ENCODE measurements at places on chromosomes 2 and 18. TPM values are rescaled to one million over a fixed set of nuclear protein-coding genes. Genes with fewer than 3 reads are reported as not detected.
A peak's percentile ranks its signal among the peaks of the same experiment; 100 is the strongest.

GRCh38 chr18:59823596-59824195, 76.1 kb upstream of the PMAIP1 start:
- no peaks in the 10 kb centered on the region for H3K4me1 ChIP-seq
- H3K4me3 ChIP-seq, result no peak overlapping the region
- peak; percentile 70 for DNase-seq
- no peak overlapping the region for H3K27ac ChIP-seq
- no peaks in the 10 kb centered on the region for H3K36me3 ChIP-seq

- no peak overlapping the region for H3K4me3 ChIP-seq
- H3K4me1 ChIP-seq, result peaks cover 10% of the 10 kb centered on the region
- H3K27me3 ChIP-seq, result no peaks in the 10 kb centered on the region
Measured at GRCh38 chr2:1563084-1563857, 150.0 kb downstream of the TPO start.

DNA sequence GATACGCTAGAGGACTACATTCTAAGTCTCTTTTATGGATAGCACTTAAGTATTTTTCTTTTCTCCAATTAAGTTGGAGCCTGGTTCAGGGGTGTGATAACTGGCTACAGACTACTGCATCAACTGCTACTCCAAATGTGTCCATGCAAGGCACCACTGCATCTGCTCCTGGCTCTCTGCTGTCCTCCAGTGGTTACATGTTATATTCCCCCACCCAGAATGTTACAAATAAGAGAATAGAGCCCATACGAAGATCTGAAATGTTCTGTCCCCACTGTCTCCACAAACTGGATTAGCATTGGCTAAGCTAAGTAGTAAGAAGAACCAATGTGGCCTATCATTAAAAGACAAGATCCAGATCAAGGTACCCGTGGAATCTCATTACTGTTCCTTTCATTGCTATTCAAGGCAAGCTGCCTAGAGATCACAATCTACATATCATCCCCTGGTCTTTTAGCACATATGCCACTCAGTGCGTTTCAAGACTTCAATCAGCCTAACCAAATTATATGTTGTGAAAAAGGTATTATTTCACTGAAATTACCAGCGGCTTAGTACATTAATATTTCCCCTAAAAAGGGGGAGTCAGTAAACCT, 308.3 kb upstream of the SLC8A1 start:
- no peak overlapping the region for H3K4me3 ChIP-seq
- H3K4me1 ChIP-seq, result no peaks in the 10 kb centered on the region
- H3K36me3 ChIP-seq, result no peaks in the 10 kb centered on the region
- H3K27me3 ChIP-seq, result no peaks in the 10 kb centered on the region
- no peak overlapping the region for H3K27ac ChIP-seq
- no peak for DNase-seq

DNA sequence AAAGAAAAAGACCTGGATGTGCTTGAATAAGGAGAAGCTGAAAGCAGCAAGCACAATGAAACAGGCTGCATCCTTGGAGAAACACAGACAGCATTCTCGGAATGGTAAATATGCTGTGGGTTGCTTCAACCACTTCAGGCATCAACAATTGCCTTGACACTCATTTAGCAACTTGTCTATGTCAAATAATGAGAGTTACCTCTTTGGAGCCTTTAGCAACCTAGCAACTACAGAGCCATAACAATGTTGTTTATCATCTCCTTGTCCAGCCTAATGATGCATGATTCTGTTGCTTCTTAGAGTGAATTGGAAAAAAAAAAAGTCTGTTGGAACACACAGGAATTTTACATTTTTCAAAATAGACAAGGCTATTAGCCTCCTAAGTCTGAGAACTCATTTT, 410.6 kb downstream of the PIK3C3 start:
- H3K4me1 ChIP-seq, result no peaks in the 10 kb centered on the region
- H3K36me3 ChIP-seq, result no peaks in the 10 kb centered on the region
- no peak for DNase-seq
- no peak overlapping the region for H3K4me3 ChIP-seq
- H3K27me3 ChIP-seq, result no peaks in the 10 kb centered on the region

- no peaks in the 10 kb centered on the region for H3K36me3 ChIP-seq
- no peaks in the 10 kb centered on the region for H3K27me3 ChIP-seq
- no peaks in the 10 kb centered on the region for H3K4me1 ChIP-seq
- H3K27ac ChIP-seq, result no peak overlapping the region
- no peak for DNase-seq
Measured at GRCh38 chr2:200735061-200735460, 76.6 kb upstream of the BZW1 start.

Gene FKBP1B
- 15.3 TPM for total RNA-seq

GRCh38 chr18:74381621-74382295, 66.1 kb downstream of the C18orf63 start:
- no peaks in the 10 kb centered on the region for H3K36me3 ChIP-seq
- H3K27me3 ChIP-seq, result no peaks in the 10 kb centered on the region
- H3K27ac ChIP-seq, result no peak overlapping the region
- no peak overlapping the region for H3K4me3 ChIP-seq
- DNase-seq, result no peak

Gene FAM237A
- not detected for total RNA-seq

DNA sequence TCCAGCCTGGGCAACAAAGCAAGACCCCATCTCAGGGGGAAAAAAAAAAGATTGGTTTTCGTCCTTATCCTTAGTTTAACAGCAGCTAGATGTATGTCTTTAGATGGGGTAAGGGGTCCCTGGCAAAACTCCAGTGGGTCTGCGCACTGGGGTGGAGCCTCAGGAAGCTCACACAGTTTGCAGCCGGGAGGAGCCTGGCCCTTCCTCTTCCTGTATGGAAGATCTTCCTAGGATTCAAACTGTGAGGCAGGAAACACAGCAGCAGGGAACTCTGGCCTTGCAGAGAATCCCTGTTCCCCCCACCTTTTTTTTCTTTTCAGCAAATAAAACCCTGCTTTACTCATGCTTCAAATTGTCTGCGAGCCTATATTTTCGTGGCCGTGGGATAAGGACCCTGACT, 12.5 kb upstream of the GRP start:
- no peak overlapping the region for H3K4me3 ChIP-seq
- DNase-seq, result no peak
- no peaks in the 10 kb centered on the region for H3K4me1 ChIP-seq
- no peaks in the 10 kb centered on the region for H3K27me3 ChIP-seq
- H3K36me3 ChIP-seq, result no peaks in the 10 kb centered on the region

DNA sequence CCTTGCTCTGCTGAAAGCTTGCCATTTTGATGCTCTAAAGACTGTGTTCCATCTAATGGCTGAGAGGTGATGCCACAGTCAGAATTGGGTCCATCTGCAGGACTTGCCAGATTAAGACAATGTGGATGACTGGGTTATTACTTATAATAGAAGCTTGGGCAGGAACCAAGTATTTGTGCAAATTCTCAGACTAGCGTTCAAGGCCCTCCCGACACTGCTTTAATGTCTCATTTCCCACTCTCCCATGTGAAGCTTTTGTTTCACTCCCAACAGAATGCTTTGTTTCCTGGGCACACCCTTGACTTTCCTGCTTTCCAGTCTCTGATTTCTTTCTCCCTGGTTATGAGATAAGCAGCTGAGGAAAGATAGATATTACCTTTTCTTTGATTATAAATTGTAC, 215.8 kb downstream of the KCNS3 start:
- H3K4me1 ChIP-seq, result no peaks in the 10 kb centered on the region
- no peak overlapping the region for H3K27ac ChIP-seq
- H3K36me3 ChIP-seq, result no peaks in the 10 kb centered on the region
- H3K27me3 ChIP-seq, result no peaks in the 10 kb centered on the region
- DNase-seq, result no peak

GRCh38 chr2:121297217-121297830, 12.3 kb upstream of the TFCP2L1 start:
- H3K27me3 ChIP-seq, result no peaks in the 10 kb centered on the region
- DNase-seq, result no peak
- H3K36me3 ChIP-seq, result no peaks in the 10 kb centered on the region
- H3K27ac ChIP-seq, result no peak overlapping the region
- no peak overlapping the region for H3K4me3 ChIP-seq

Gene ZNF521
- 51.8 TPM for total RNA-seq

DNA sequence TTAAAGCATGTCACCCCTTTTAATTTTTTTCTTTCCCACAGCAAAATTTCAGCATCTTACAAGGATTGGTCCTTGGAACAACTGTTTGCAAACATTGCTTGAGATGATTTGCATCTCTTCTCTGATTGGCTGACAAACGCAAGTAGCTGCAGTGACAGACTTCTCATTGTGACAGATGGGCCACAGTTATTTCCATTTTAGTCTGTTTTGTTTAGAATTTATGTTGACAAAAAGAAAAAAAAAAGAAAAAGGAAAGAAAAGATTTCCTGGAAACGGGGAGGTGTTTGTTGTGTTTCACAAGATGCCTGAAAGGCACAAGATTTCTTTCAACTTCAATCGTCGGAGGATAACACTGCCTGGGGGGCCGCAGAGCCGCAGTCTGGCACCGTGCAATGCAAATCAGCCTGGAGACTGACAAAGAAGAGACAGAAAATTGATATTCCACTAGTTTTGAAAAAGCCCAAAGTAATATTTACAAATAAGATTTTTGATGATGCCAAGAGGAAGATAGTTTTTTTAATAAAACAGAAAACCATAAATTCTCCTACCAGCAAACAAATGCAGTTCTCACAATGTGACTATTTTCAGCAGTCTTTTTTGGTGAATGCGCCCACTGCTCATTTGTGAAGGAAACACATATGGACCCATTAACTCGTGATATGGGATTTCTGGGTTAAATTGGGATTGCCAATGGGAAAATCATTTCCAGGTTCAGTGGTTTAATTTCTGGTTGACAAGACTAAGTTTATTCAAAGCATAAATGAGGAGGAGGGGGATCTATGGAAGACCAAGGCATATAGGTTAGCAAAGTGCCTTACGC, 296.2 kb upstream of the SMIM21 start:
- no peak for DNase-seq
- no peak overlapping the region for H3K27ac ChIP-seq
- no peak overlapping the region for H3K4me3 ChIP-seq
- no peaks in the 10 kb centered on the region for H3K4me1 ChIP-seq

DNA sequence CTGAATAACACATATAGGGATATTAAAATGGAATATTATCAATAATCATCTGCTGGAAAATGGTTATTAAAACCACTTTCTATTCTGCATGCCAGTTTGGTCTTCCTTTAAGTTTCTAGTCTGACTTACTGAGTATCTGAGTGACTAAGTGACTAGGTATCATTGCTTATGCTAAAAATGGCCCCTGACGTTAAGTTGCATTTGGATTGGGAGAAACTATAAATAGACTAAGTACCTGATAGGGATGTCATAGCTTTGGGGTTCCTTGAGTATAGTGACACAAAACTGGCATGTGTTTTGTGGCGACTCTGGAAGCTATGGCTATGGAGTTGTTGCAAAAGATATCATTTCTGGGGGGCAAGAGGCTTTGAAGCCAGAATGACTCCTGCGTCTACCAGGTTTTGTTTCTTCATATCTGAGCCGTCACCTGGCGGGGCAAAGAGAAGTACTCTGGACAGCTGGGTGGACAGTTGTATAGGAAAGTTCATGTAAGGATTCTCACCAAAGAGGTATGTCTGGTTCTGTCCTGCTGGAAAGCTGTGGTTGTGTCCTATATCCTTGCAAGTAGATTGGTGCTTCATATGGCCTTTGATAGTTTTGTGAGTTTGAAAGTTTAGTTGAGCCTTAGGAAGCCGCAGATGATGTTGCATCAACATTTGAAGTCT, 17.9 kb downstream of the ITGAV start:
- no peaks in the 10 kb centered on the region for H3K36me3 ChIP-seq
- DNase-seq, result no peak
- H3K4me3 ChIP-seq, result no peak overlapping the region
- no peak overlapping the region for H3K27ac ChIP-seq
- H3K27me3 ChIP-seq, result no peaks in the 10 kb centered on the region
- H3K4me1 ChIP-seq, result peaks cover 39% of the 10 kb centered on the region

DNA sequence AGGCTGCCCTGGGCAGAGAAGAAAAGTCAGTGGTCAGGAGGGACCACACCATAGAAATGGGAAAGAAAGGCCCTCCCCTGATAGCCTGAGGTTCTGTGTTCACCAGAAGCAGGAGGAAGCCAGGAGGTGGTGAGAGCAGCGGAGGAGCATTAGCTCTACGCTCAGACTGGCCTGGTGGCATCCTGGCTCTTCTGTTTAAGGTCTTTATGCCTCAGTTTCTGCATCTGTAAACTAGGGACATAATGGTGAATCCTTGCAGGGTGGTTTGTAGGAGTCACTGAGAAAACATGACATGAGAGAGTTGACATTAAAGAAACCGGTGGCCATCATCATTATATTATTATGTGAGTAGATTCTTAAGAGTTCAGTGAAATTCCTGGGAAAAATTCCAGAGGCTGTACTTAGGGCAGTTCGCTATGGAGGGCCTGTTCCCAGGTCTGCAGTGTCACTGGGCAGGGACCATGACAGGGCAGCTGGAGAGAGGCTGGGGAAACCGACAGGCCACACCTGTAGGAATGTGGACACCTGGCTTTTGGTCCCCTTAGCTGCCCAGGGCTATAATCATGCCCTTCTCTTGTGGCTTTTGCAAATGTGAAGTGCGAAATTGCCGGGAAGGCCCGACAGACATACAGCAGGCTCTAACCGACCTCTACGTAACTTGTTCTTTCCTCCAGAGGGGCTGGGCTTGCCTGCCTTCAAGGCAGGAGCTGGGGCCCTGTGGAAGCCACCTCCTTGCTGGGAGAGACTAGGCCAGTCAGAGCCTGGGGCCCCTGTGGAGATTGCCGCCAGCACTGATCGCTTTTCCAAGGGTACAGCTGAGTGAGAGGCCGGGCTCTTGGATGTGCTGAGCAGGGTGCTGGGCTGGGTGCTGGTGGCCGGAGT, 31.0 kb downstream of the GLI2 start:
- no peaks in the 10 kb centered on the region for H3K4me1 ChIP-seq
- no peak overlapping the region for H3K4me3 ChIP-seq
- no peak for DNase-seq
- no peaks in the 10 kb centered on the region for H3K27me3 ChIP-seq
- H3K27ac ChIP-seq, result no peak overlapping the region
- no peaks in the 10 kb centered on the region for H3K36me3 ChIP-seq

DNA sequence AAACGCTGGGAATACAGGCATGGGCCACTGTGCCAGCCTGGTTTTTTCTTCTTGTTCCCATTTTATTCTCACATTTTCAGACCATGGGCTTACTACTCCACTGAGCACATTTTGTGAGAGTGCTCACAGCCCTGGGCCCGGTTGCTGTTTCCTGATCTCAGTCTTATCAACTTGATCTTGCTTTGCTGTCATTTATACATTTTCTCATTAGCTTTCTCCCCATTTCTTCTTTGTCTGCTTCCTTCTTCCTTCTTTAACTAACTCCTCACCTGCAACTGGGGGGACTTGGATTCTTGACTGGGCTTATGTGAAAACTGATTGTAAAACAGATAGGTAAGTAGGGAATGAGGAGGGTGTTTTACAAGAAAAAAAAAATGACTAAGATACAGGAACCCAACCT, 117.3 kb downstream of the PLB1 start:
- no peaks in the 10 kb centered on the region for H3K4me1 ChIP-seq
- no peak for DNase-seq
- no peaks in the 10 kb centered on the region for H3K36me3 ChIP-seq
- H3K27me3 ChIP-seq, result no peaks in the 10 kb centered on the region

DNA sequence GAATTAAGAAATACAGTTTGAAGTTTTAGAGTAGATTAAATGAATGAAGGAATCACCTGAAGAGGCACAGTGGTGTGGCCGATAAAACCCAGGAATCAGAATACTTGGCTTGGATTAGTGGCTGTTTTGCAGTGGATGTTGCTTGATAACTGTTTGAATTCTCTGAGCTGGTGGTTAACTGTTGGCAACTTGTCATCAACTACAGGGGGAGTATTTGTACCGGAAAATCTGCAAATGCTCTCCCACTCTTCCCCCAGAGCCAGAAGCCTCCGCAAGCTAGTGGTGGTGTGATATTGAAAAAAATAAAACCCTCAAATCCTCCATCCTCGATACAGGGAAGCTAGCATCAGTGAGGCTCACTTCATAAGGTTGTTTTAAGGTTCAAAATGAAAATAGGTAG, 326.7 kb downstream of the DPP10 start:
- no peaks in the 10 kb centered on the region for H3K4me1 ChIP-seq
- no peak overlapping the region for H3K27ac ChIP-seq
- H3K36me3 ChIP-seq, result no peaks in the 10 kb centered on the region

Measured in tibial nerve (tissue), 4 donors.